Activated CD8-positive, alpha-beta memory T cell treated with anti-CD3 and anti-CD28 coated beads, Interleukin-2, amount 10 ng/mL, durations not matched to agents 7 days and 5 days (primary cell): ENCODE measurements at places on chromosomes 16 and 17.

DNA sequence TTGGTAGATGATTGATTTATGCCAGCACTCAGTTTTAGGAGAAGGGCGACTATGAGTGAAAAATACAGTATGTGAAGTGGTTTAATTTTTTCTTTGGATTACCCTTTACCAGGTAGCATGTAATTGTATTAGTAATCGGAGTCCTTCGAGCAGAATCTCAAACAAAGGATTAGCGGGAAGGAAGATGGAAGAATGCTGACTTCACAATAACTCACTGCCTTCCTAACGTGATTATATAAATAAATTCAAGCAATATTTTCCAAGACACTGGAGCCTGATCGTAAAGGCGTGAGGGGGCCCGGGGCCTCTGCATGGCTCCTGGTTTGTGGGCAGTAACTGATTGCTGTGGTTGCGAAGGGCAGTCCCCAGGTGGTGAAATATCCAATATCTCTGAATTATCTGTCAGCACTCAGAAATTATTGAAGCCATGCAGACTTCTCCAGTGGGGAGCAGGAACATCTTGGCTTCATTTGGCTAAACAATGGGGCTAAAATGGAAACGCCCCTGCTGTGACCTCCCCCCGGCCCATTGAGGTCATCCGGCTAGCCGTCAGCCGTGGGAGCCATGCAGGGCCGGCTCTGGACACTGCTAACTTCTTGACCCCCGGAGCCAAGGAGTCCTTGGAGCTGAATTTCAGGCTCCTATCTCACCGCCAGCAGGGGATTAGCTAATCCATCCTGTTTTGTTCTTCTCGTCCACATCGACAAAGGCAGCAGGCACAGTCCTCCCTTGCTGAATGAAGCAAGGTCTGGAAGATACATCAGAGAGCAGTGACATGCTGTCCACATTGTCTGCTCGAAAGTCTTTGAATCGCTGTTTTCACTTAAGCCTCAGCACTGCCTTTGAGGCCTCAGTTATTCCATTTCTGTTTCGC, 295.9 kb upstream of the N4BP1 start:
- no peak overlapping the region for H3K27ac ChIP-seq
- H3K27me3 ChIP-seq = no peaks in the 10 kb centered on the region
- H3K4me1 ChIP-seq = no peaks in the 10 kb centered on the region
- no peaks in the 10 kb centered on the region for H3K36me3 ChIP-seq

- H3K4me1 ChIP-seq = no peaks in the 10 kb centered on the region
- H3K27ac ChIP-seq = no peak overlapping the region
- DNase-seq = no peak
- no peaks in the 10 kb centered on the region for H3K36me3 ChIP-seq
- no peaks in the 10 kb centered on the region for H3K27me3 ChIP-seq
- H3K4me3 ChIP-seq = no peak overlapping the region
These were observed 162.0 kb downstream of the CCDC182 start for GRCh38 chr17:57582881-57583756.

DNA sequence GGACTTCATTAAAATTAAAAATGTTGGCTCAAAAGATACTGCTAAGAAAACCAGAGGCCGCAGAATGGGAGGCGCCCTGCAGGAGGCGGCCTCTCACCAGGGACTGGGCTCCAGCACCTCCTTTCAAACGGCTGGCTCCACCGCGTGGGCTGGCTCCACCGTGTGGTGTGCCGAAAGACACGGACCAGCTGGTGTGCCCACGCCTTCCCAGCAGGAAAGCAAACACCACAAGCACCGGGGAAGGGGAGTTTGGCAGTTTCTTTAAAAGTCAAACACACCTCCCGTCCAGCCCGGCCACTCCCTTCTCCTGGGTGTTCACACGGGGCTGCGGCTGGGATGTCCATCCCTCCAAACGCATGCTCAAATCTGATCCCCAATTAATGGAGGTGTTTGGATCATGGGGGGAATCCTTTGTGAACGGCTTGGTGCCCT, 13.9 kb downstream of the HAGH start:
- H3K27ac ChIP-seq = no peak overlapping the region
- H3K4me3 ChIP-seq = no peak overlapping the region

GRCh38 chr16:48182979-48183537, 27.3 kb upstream of the ABCC12 start:
- peaks cover 7% of the 10 kb centered on the region for H3K27me3 ChIP-seq
- H3K4me3 ChIP-seq = no peak overlapping the region
- H3K4me1 ChIP-seq = peaks cover 2% of the 10 kb centered on the region
- H3K36me3 ChIP-seq = no peaks in the 10 kb centered on the region
- H3K27ac ChIP-seq = no peak overlapping the region
- DNase-seq = no peak

- DNase-seq = no peak
- peaks cover 9% of the 10 kb centered on the region for H3K27me3 ChIP-seq
- no peaks in the 10 kb centered on the region for H3K4me1 ChIP-seq
- no peaks in the 10 kb centered on the region for H3K36me3 ChIP-seq
These were observed 42.2 kb upstream of the KIFC3 start for GRCh38 chr16:57844416-57845030.

- no peaks in the 10 kb centered on the region for H3K27me3 ChIP-seq
- peaks cover 11% of the 10 kb centered on the region for H3K4me1 ChIP-seq
- no peak overlapping the region for H3K27ac ChIP-seq
- H3K4me3 ChIP-seq = no peak overlapping the region
These were observed 41.1 kb downstream of the KLHDC4 start for GRCh38 chr16:87724490-87725291.
